Spleen (tissue), 13 donors: ENCODE measurements at places on chromosomes 16 and 17.

- no peak for DNase-seq
Measured at GRCh38 chr16:6111390-6111789, 1013.8 kb upstream of the EEF2KMT start.

DNA sequence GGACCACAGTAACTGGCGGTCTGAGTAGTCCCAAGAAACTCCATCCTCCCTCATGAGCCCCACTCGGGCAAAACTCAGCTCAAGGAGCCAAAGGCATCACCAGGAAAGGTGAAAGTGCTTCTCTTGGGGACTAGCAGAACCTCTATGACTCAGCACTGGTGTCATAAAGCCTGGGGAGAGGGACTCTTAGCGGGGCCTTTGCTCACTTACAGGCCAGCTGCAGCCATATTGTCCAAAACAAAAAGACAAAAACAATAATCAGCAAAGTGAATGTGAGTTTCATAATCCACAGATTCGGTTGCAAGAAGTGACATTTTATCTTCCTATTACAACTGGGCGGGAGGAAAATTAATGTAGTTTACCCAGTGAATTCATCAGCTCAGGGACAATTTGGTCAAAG, at the start of gene TEKT5:
Gene TEKT5 (minus strand): TSS at position 101 of the 400 bp plus-strand sequence. CDS start 57 bp downstream, at position 44.
- DNase-seq: no peak

- no peak for DNase-seq
Measured at GRCh38 chr17:47287639-47288038, 34.0 kb downstream of the ITGB3 start.

GRCh38 chr17:48001197-48001596, 30.3 kb downstream of the CDK5RAP3 start:
- DNase-seq: no peak

GRCh38 chr16:15783985-15784384, 72.8 kb downstream of the MYH11 start:
- DNase-seq: peak; percentile 35
